ENCODE measurements at places on chromosomes 11 and 22.
A peak's percentile ranks its signal among the peaks of the same experiment; 100 is the strongest.

DNA sequence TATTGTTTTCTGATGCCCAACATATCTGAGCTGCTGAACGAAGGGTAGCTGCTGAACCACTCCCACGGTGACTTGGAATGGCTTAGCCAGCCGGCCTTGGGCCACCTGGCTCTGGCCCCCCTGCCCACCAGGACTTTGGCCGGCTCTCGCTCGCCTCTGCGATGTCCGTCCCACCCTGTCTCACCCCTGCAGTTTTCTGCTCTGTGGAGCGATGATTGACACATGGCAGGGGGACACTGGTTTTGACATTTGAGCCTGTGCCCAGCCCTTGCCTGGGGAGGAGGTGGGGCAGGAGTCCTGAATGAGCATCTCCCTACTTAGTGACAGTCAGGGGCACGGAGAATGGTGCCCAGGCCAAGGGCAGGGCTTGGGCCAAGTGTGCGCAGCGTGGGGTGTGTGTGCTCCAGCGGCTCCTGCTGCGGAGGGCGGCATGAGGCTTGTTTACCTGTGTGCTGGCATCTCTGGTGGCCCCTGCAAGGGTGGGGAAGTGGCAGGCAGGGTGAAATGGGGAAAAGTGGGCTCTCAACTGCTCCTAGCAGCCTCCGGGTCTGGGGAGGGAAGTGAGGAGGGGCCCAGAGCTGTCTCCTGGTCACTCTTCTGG, 15.7 kb upstream of the CDKN1C start:
- no peak for DNase-seq

DNA sequence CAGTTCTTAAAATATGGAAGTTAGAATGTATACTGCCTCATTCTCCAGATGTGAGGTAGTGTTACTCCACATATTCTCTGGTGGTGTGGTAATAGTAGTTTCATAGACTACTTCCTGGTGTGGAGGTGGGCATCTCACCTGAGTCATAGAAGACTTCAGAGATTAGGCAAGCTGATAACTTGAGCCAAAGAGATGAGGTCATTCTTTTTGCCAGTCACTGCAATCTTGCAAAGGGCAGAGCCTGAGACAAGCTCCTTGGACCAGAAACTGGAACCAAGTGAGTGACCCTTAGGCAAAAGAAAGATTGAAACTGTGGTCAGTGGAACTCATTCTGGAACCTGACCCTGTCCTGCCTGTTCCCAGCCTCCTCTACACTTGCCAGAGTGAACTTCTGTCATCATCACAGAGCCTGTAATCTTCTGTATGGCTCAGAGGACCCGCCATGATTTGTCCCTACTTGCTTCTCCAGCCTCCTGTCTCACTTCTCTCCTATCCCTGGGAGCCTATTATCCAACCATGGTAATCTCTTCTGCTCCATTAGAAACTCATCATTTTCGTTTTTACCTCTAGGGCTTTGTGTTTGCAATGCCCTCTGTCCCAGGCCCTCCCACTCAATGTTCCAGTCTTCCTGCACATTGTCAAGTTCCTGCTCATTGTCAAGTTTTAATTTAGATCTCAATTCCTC, 10.6 kb upstream of the CCDC83 start:
- DNase-seq = no peak

- peak; percentile 50 for DNase-seq
These were observed 540.3 kb downstream of the NTM start for GRCh38 chr11:131910523-131911387.

DNA sequence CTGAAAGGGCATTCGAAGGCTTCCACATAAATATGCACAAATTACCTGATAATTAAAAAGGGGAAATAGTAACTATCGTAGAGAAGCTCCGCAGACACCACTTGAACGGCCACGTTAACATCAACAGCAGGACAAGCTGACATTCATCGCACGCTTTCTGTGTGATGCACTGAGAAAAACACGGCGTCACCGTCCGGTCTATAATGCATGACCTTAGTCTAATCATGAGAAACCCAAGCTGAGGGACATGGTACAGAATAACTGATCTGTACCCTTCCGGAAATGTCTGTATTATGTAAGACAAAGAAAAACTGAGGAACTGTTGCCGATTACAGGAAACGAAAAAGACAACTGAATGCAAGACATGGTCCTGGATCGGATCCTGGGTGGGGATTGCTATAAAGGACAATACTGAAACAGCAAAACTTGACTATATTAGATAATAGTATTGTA, 678 bp upstream of the RANGAP1 start:
- no peak for DNase-seq

DNA sequence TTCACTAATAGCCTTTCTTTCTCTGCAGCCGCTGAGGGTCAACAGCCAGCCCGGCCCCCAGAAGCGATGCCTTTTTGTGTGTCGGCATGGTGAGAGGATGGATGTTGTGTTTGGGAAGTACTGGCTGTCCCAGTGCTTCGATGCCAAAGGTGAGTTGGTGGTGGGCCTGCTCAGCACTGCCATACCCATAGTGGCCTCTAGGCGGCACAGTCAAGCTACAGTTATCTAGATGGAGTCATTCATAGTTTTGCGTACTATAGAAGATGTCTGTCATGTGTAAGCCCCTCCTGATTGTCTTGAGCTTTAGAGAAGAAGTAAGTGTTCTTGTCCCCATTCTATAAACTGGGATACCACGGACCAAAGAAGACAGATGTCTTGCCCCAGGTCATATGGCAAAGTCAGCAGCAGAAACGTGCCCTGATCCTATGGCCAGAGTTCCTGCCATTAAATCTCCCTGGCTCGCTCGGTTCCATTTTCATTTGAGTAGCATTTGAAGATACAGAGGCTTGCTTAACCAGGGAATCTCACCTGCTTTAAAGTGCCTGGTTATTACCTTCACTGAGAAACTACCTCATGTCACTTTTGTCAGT, 42.1 kb upstream of the CRTAM start:
- DNase-seq = peak; percentile 84

GRCh38 chr11:94152678-94153065, 24.0 kb downstream of the PANX1 start:
- no peak for DNase-seq
